Sciatic nerve (tissue), 2 donors: ENCODE measurements at places on chromosomes 12 and 14.
A peak's percentile ranks its signal among the peaks of the same experiment; 100 is the strongest.

- DNase-seq, result no peak
These were observed 25.7 kb downstream of the PPP1CC start for GRCh38 chr12:110717037-110717436.

DNA sequence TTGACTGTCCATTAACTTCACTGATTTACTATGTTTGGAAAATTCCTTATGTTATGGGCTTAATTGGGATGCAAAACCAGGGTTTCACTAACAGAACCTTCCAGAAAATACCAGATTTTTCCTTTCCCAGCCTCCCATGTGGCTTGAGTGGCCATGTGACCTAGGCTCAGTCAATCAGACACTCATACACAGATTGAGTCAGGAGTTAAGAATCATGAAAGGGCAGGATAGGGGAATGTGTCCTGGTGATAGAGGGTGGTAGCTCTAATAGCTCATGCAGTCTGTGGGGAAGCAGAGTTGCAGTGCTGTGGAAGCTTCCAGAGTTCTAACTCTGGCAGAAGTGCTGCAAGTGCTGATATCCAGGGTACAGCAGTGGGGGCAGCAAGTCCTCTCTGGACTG lies 134.1 kb upstream of the IFNG-AS1 start:
- DNase-seq, result no peak

- no peak for DNase-seq
These were observed 67.3 kb upstream of the KCNH3 start for GRCh38 chr12:49471557-49471956.

DNA sequence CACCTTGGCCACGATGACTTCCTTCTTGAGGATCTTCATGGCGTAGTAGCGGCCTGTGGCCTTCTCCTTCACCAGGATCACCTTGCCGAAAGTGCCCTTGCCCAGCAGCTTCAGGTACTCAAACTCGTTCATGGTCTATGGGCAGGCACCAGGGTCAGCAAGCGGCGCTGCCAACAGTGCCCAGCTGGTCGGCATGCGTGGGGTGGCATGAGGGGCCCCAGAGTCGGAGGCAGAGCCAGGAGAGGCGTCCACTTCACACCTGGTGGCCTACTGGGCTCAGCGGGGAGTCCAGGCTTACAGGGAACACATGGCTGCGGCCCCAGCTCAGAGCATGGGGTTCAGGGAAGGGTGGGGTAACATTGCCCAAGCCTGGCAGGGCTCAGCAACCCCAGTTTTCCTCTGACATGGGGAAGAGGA lies 20.5 kb downstream of the AKT1 start:
- no peak for DNase-seq

DNA sequence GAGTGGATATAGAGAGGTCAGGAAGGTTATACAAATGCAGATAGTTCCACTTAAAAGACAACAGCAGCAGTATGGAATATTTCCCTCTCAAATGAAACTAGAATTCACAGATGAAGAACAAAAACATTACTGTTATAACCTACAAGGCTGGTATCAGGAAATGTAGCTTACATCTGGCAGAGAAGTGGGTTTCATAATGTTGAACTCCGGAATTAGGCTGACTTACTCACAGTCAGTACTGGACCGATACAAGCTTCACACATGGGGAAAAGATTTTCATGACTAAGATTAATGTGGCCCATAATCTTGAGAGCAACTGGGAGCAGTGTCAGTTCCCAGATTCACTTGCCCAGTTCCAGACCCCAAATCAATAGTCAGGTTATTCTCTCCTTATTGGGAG lies 353.9 kb downstream of the DUSP6 start:
- DNase-seq, result no peak

DNA sequence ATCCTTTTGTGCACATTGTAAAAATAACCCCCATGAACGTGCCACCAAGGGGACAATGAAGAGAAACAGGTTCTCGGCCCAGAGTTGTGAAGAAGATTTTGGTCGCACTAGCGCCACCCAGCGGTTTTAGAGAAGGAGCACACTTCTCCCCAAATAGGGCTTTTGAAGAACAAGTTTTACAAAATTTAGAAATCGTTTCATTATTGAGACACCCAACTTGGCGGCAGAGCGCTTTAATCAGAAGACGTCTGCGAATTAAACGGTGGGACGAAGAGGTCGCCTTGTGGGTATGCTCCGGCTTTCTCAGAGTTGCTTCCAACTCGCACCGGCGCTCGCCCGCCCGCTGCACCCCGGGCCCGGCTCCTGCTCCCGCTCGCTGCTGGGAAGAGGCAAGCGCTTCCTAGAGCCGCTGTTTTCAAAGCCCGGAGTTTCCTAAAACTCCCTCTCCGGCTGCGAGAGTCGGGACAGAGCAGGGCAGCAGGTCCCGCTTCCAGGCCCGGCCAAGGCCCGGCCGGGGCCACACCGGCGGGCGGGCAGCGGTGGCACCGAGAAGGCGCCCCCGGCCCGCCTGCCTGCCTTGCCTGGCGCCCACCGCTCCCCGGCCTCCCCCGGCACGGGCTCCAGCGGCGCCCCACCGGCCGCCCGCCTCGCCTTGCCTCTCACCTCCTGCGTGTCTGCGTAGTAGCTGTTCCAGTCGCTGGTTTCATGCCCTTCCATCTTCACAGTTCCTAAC lies 645 bp downstream of the FOXA1 start:
- DNase-seq, result peak; percentile 74

DNA sequence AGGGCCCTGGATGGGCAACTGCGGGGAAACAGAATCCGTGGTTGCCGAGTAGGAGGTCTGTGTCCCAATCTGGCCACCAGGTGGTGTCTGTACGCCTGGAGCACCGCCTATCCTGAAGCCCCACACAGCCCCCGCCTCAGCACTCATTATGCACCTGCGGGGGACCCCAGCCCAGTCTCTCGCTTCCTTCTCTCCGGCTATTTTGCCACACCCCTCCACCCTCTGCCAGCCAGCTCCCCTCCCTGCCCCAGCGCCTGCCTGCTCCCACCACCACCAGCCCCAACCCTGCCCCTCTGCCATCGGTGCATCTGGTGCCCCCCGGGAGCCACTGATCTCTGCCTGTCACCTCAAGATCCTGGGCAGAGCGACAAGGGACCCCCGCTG lies 2.2 kb upstream of the NXPH4 start:
- no peak for DNase-seq

DNA sequence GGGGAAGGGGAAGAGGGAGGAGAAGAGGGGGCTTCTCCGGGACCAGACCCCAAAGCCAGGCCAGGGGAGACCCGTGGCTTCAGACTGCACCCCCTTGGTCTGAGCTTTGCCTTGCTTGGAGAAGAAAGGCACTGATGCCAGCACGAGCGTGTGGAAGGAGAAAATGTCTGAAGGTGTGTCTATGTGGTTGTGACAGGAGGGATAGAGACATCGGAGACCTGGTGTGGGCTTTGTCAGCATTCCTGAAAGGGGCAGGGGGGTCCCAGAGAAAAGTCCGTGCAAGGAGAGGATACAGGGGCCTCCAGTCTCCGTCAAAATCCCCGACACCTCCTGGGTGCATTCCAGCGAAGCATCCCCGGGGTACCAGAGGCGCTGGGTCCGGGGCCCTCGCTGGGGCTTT lies 139.0 kb upstream of the LHX5 start:
- no peak for DNase-seq

DNA sequence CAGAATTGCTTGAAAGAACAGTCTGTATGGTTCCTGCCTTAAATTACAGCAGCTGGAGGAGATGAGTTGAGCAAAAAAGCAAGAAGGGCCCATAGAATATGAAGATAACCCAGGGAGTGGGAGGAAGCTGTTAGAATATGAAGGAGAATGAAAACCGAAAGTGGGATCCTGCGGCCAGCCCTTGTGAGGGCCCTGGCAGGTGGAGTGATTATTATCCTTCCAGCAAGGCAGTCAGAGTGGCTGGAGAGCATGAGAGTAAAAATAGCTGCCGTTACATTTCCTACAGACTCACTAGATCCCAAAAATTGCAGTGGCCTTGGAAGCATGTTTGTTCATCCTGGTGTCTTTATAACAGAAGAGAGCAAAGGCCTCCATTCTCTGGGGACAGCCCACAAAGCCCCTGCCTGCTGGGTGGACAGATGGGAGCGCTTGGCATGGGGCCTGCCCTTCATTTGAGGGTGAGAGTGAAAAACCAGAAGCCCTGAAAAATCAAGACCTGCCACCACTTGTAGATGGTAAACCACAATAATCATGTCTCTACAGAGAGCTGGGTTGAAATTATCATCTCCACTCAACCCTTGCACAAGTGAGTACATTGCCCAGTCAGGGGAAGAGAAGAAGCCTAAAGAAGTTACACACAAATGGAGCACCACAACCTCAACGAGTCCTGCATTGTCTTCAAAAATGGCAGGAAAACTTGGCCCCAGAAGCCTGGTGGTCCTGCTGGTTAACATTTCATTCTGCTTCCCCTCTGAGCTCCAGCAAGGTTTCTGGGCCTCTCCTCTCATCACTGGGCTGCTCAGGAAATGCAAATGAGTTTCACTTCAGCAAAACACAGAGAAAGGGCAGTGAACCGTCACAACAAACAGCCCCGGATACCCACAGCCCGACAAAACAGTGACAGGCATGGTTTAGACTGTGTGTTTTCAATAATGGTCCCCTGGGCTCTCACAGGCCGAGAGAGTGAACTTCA lies 20.5 kb downstream of the ZDHHC22 start:
- no peak for DNase-seq

- DNase-seq, result peak; percentile 12
These were observed 1.3 kb upstream of the CD27 start for GRCh38 chr12:6443361-6443983.

- DNase-seq, result no peak
These were observed 21.0 kb downstream of the TMTC1 start for GRCh38 chr12:29762637-29763300.

- no peak for DNase-seq
These were observed 1.5 kb downstream of the RILPL1 start for GRCh38 chr12:123532019-123532418.

GRCh38 chr12:47077206-47078085 lies 2.0 kb upstream of the PCED1B start:
- DNase-seq, result no peak

GRCh38 chr14:90384543-90384911 lies 12.3 kb upstream of the CALM1 start:
- DNase-seq, result no peak

GRCh38 chr14:75456069-75456996 lies 28.5 kb downstream of the JDP2 start:
- DNase-seq, result no peak

DNA sequence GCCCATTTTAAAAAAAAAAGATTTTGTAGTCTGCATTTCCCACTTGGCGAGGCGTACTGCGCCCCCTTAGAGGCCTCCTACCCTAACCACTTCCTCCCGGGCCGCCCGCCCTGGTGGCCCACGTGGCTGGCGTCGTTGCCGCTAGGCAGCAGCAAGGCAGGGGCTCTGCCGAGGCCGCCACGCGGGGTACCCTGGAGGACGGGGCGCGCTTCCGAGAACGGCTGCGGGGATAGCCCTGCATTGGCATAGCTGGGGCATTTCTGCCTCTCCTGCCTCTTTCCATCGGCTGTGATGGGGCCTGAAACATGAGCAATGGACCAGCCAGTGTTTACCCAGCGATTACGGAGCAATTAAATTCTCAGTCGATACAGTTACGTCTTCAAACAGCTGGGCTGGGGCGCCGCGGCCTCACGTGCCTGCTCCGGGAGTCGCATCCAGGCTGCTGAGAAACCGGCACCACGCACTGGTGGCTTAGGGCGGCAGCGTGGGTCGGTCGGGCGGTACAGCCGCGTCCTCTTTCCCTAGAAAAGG lies 38.0 kb downstream of the IQSEC3 start:
- DNase-seq, result peak; percentile 70

DNA sequence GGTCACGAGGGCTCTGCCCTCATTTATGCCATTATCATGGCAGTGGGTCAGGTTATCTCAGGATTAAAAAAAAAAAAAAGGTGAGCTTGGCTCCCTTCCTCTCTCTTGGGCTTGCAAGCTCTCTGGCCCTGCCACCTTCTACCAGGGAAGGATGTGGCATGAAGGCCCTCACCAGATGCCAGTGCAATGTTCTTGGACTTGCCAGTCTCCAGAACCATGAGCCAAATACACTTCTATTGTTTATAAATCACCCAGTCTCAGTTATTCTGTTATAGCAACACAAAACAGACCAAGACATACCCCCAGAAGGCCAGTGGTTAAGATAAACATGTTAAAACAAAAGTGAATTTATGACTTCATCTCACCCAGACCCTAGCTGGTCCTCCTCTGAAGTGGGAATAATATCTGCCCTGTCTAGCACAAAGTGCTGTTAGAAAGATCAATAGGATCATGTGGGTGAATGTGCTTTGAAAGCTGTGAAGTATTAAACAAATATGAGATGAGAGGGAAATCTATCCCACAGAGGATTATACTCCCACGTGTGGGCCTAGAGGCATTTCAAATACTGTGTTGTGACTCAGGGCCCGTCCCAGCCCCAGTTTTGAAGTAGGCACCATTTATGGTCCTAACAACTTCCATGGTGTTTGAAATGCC lies 88.6 kb downstream of the NINJ2 start:
- peak; percentile 10 for DNase-seq

GRCh38 chr12:12919666-12920435 lies 28.5 kb downstream of the GPRC5A start:
- DNase-seq, result no peak

GRCh38 chr14:81453166-81453766 lies 53.1 kb upstream of the STON2 start:
- peak; percentile 70 for DNase-seq

- no peak for DNase-seq
These were observed 21.7 kb downstream of the BORCS5 start for GRCh38 chr12:12378616-12379015.

- DNase-seq, result no peak
These were observed 991.9 kb downstream of the FLRT2 start for GRCh38 chr14:86521843-86522242.

GRCh38 chr12:48489012-48489411 lies 6.7 kb downstream of the C12orf54 start:
- no peak for DNase-seq

GRCh38 chr14:26276757-26277156 lies 321.1 kb downstream of the NOVA1 start:
- DNase-seq, result no peak
